Stimulated activated CD4-positive, alpha-beta T cell treated with anti-CD3 and anti-CD28 coated beads, Interleukin-1b, Interleukin-23, amount 100 ng/mL, for 24 hours (primary cell): ENCODE measurements at places on chromosomes 1 and 21.

GRCh38 chr1:186112280-186112679 is 262.8 kb downstream of the TPR start:
- no peak for DNase-seq

GRCh38 chr1:38451541-38451993 is 405.0 kb upstream of the POU3F1 start:
- no peak for DNase-seq

DNA sequence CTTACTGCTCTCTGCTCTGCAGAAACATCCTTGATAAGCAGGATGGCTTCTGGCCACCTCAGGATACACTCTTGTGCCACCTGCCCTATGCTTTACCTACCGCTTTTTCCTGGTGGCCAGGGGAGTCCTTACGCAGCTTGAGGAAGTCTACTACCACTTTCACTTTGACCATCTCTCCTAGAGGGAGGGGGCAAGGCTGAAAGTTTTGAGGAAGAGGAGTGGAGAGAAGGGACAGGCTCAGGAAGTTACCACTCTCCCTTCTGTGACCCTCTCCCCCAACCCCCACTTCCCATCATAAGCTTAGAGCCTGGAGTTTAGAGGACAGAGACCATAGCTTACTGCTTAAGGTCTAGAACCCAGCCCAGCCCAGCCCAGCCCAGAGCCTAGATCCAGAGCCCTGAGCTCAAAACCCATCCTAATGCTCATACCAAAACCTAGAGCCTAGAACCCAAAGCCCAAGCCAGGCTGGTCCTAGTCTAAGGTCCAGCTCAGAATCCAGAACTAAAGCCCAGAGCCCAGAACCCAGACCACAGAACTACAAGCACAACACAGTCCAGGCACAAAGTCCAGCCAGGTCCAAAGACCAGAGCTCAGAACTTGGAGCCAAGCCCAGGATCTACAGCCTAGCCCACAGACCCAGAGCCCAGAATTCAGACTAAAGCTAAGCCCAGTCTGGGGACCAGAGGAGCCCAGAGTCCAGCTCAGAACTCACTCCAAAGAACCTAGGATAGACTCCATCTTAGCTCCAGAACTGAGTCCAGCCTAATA is 18.0 kb upstream of the MFSD2A start:
- DNase-seq, result no peak

- no peak for DNase-seq
Observed at GRCh38 chr1:116332451-116332850, 40.6 kb upstream of the ATP1A1 start.

DNA sequence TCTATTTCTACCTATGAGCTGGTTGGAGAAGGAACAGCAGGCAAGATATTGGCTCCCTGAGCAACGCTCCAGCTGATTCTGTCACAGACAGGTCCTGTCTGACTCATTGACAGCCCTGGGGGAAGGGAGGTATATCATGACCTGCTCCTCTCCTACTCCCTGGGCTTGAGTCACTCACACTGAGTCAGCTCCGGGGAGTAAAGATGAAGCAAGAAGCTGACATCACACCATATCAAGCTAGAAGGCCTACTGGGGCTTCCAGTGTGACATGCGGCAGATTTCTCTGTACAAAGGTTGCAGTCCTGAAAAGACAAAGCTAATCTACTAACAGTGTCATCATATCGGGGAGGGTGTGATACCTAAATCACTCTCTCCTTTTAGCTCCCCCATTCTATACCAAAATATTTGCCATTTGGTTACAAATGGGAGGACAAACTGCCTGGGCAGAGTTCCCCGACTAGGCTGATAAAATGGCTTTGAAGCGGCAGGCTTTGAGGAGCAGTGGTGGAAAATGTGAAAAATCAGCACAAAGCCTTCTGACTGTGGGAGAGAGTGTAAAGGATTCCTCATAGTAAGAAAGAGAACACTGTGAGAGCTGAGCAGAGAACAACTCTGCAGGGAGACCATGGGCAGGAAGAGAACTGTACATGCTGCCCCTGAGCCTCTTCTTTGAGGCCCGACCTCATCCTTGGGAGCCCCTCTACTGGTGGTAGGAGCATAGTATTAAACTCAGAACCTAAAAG is 15.5 kb downstream of the PI4KB start:
- DNase-seq, result peak; percentile 69

DNA sequence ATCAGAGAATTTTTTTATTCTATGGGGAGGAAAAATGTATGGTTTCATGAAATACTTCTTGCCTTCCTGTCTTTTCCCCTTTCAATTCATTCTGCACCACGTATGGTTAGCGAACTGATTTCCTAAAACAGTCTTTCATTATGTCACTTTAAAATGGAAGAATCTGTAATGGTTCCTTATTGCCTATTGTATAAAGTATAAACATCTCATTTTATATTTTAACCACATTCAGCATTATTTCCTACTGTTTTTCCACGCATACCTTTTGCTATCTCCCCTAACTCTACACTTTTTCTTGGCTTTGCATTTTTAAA is 232.3 kb upstream of the B3GALT2 start:
- DNase-seq, result no peak

DNA sequence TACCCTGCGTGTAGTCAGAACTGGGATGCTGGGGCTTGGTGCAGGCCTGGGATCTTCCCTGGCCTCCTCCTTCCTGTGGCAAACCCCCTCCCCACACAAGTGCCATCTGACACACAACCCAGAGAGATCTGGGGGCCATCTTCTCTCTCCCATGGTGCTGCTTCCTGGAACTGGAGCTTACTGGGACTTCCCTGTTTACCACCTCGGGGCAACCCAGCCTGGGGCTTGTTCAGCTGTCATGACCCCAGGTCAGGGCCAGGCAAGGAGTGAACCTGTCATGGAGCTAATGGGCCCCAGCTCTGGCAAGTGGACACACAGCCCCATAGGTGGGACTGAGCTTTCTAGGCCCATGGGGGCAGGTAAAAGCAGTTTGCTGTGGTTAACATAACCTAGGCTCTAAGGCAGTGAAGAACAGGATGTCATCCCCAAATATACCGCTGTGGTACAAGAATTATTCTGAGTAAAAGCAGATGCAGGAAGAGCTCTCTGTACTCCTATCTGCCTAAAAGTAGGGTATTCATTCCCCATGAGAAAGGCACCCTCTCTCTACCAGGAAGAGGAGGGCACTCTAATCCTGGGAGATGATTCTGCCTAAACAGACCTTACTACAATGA is 2.4 kb downstream of the TRIM11 start:
- no peak for DNase-seq

- no peak for DNase-seq
Observed at GRCh38 chr1:1021920-1022259, 2.0 kb downstream of the AGRN start.

- no peak for DNase-seq
Observed at GRCh38 chr21:41431788-41432548, 5.9 kb downstream of the MX1 start.

GRCh38 chr1:150516050-150516591 is 569 bp downstream of the FALEC start:
- DNase-seq, result no peak

DNA sequence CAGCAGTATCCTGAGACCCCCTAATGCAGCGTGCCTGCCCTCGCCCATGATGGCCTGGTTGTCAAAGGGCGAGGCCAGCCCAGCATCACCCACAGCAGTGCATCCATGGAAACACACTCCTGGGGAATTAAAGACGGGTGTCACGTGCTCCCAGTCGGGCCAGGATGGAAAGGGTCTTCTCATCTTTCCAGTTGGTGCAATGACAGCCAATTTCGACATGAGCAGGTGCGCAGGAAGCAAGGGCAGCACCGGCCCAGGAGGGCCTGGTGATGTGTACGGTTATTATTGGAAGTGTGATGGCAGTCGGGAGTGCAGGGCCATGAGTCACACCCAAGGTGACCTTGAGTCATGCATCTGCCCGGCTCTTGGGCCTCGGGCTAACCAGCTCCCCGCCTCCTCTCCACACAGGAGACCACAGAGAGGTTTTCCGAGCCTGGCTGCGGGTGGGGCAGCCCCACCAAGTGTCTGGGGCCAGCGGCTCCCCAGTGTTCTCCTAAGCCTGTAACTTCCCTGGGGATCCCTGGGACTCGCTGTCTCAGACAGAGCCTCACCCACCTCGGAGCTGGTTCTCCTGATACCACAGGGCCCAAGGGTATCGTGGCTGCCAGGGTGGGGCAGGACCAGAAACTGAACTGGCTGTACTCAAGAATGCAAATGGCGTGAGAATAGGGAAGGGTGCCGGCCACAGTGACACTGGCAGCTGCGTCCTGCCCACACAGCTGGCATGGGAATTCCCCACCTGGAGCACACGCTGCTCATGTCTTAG is 119.8 kb downstream of the SIK1 start:
- DNase-seq, result no peak

DNA sequence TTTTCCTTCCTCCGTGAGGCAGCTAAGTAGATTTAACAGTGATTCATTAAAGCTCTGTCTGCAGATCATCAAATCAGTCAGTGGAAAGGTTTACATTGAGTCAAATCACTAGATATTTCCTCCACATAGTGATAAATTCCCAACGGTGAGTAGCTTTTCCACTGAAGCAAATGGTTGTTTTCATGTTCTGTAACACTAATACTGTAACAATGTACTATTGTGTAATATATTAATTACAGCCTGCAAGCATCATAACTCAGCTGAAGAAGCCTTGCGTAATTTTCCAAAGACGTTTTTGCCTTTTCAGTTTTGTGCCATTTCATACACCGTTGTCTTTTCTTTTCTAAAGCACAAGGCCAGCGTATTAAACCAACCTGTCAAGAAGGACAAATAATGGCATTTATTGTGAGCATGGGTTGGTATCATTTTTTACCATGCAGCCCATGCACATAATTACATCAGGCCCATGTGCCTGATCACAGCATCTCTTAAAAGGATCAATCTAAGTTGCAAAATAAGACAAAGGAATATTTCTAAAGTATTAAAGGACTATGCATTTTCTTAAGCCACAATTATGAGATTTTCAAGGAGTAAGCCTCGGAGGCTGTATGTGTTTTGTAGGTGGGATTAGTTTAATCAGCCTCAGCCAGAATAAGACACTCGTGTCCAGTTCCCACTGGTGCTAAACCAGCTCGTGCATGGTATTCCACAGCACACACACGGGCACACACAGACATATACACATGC is 16.7 kb upstream of the PDE9A start:
- DNase-seq, result no peak

GRCh38 chr1:236164273-236164672 is 21.9 kb downstream of the GPR137B start:
- DNase-seq, result no peak

- DNase-seq, result no peak
Observed at GRCh38 chr1:54028306-54029251, 10.6 kb upstream of the LDLRAD1 start.

DNA sequence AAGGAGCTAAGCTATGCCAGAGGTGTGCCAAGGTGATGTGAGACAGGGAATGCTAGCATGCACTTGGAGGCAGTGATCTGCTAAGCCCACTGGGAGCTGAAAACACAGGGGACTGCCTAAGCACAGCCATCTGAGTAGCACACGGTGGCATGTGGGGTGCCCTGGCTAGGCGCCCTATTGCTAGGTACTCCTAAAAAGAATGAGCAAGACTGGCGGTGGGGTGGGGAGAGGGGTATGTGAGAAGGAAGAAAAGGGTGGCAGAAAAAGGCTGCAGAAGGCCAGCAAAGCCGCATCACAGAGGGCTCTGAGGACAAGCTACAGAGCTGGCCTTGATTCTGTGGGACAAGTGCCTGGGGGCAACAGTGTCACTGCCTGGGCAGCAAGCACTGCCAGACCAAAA is 23.9 kb downstream of the PARP1 start:
- DNase-seq, result no peak

- DNase-seq, result no peak
Observed at GRCh38 chr1:227314014-227314848, 4.1 kb downstream of the CDC42BPA start.

DNA sequence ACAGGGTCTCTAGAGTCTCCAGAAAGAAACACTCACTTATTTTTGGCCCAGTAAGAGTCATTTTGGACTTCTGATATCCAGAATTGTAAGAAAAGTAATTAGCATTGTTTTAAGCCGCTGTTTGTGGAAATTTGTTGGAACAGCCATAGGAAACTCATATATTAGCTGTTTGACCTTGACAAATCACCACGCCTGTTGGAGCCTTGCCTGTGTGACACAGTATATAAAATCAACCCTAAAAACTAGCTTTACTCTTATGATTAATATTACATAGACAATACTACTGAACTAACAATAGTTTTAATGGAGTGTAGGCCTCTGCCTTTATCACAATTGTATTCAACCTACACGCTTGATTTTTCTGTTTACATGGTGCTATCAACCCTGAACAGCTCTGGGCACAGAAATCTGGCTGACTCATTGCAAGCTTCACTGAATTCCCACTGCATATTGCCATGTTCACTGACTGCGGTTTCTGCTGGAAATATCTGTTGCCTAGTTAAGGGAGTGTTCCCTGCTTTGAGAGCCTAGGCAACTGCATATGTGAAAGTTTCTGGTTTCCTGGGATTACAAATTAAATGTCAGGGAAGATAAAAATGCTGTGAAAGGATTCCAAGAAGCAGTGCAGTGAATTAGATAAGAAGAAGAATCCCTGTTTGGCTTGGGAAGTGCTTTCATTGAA is 419.5 kb upstream of the DEPDC1 start:
- no peak for DNase-seq
